A673 (cell line): ENCODE measurements at places on chromosomes 13 and 19. TPM values are rescaled to one million over a fixed set of nuclear protein-coding genes. Genes with fewer than 3 reads are reported as not detected.

The CLEC4M gene
- not detected in 2 replicates for total RNA-seq

- H3K27ac ChIP-seq: no peak overlapping the region
- H3K27me3 ChIP-seq: no peaks in the 10 kb centered on the region
- H3K36me3 ChIP-seq: peaks cover 12% of the 10 kb centered on the region
- peaks cover under 1% of the 10 kb centered on the region for H3K4me1 ChIP-seq
These were observed 4.5 kb upstream of the CADM4 start for GRCh38 chr19:43644181-43644580.

The CEACAM1 gene
- total RNA-seq: 0.22 and 0.64 TPM in 2 replicates

The ZGLP1 gene
- 7.2 TPM in 2 replicates for total RNA-seq

DNA sequence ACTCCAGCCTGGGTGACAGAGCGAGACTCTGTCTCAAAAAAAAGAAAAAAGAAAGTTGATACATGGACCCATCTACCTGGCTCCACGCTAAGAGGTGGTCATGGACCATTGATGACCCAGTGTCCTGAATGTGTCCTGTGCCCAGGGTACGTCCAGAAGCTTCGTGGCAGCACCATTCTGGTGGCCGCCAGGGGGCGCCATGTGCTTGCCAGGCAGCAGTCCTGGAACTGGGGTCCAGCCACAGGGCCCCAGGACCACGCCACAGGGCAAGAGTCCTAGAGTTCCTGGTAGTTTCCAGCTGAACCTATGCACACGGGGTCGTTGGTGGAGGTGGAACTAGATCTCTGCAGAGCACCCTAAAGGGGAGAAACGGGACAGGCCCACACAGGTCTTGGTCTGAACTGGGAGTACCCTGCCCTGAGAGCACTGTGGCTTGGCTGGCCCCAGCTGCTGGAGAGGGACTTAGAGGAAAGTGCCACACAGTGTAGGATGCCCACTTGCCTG is 19.9 kb upstream of the FBXO27 start:
- H3K4me1 ChIP-seq: no peaks in the 10 kb centered on the region
- no peak overlapping the region for H3K4me3 ChIP-seq
- no peaks in the 10 kb centered on the region for H3K27me3 ChIP-seq
- peak; percentile 49 for DNase-seq
- no peaks in the 10 kb centered on the region for H3K36me3 ChIP-seq
- H3K27ac ChIP-seq: no peak overlapping the region

The WDR88 gene
- not detected in 2 replicates for total RNA-seq

- no peak overlapping the region for H3K27ac ChIP-seq
- H3K4me1 ChIP-seq: no peaks in the 10 kb centered on the region
These were observed 7.4 kb upstream of the SPACA4 start for GRCh38 chr19:48598996-48599700.

- H3K27me3 ChIP-seq: peaks cover 10% of the 10 kb centered on the region
- H3K27ac ChIP-seq: no peak overlapping the region
- H3K36me3 ChIP-seq: no peaks in the 10 kb centered on the region
These were observed 56.3 kb upstream of the GPR12 start for GRCh38 chr13:26816881-26817280.

The ELSPBP1 gene
- total RNA-seq: 0.47 and 1.0 TPM in 2 replicates

DNA sequence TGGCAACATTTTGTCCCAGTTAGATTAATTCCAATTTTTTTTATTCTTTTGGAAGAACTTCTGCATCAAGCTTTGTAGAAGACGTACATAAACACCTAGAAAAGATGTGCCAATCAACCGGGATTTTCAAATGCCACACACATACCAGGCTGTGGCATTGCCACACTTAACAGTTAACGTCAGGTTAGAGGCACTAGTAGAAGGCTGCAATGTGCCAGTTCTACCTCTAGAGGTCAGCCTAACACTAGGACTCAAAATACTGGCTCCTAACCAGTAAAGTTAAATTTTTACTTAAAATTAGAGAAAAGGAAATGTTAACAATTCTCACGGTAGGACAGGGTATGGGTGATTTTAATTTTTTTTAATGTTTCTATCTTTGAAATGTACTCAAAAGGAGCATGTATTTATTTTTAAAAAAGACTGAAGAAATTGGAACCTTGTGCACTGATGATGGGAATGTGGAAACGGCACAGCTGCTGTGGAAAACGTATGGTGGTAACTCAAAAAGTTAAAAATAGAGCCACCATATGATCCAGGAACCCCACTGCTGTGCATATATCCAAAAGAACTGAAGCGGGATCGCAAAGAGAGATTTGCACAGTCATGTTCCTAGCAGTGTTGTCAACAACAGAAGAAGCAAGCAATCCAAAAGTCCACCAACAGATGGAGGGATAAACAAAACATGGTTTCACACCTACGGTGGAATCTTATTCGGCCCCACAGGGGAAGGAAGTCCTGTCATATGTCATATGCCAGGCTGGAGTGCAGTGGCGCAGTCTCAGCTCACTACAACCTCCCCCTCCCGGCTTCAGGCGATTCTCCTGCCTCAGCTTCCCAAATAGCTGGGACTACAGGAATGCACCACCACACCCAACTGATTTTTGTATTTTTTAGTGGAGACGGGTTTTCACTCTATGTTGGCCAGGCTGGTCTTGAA is 30.3 kb downstream of the CRYL1 start:
- H3K4me3 ChIP-seq: no peak overlapping the region
- no peaks in the 10 kb centered on the region for H3K36me3 ChIP-seq
- DNase-seq: peak; percentile 75

The ZNF493 gene
- total RNA-seq: 5.5 and 5.7 TPM in 2 replicates

The TEX101 gene
- not detected in 2 replicates for total RNA-seq

The VN1R2 gene
- total RNA-seq: not detected in 2 replicates

DNA sequence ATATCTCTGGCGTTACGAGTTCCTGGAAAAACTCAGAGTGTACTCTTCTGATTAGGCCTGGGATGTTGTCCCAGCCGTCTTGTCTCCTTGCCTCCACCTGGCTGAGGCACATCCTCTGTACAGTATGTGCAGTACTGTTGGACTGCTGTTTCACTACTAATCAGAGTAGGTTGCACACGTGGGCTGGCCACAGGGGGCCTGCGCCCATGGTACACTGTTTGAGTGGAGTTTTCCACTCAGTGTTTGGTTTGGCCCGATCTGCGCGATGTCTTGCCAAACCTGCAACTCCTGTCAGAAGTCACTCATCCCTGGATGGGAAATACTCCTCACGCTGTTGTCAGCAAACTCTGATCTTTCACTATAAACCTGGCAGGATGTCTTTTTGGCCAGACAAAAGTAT is 189.6 kb upstream of the CSNK1A1L start:
- no peaks in the 10 kb centered on the region for H3K36me3 ChIP-seq
- H3K4me1 ChIP-seq: no peaks in the 10 kb centered on the region
- no peak overlapping the region for H3K4me3 ChIP-seq
- no peak for DNase-seq

DNA sequence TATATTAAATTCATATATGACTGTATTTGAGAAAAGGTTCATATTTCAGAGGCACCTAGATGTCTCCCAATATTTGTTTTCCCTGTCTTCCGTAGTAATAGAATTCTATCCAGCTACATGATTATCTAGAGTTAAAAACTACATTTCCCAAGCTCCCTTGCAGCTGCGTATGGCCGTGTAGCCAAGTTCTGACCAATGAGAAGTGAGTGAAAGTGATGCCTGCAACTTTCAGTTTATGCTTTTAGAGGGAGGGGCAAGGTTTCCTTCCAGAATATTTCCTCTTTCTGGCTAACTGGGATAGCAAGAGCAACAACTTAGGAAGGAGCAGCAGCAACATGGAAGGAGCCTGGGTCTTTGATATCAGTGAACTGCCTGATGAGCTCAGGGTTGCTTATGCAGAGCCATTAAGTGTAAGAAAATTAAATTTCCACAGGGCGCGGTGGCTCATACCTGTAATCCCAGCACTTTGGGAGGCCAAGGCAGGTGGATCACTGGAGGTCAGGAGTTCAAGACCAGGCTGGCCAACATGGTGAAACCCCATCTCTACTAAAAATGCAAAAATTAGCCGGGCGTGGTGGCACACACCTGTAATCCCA is 23.2 kb upstream of the CYP2A13 start:
- no peak overlapping the region for H3K4me3 ChIP-seq
- no peak overlapping the region for H3K27ac ChIP-seq
- H3K27me3 ChIP-seq: peaks cover 54% of the 10 kb centered on the region

The CD177 gene
- total RNA-seq: not detected in 2 replicates

- H3K36me3 ChIP-seq: no peaks in the 10 kb centered on the region
- H3K4me3 ChIP-seq: no peak overlapping the region
- H3K27ac ChIP-seq: no peak overlapping the region
- H3K4me1 ChIP-seq: no peaks in the 10 kb centered on the region
- DNase-seq: peak; percentile 27
These were observed 109.2 kb downstream of the SGCG start for GRCh38 chr13:23289917-23290357.
